ENCODE measurements at places on chromosomes 6 and 20.

DNA sequence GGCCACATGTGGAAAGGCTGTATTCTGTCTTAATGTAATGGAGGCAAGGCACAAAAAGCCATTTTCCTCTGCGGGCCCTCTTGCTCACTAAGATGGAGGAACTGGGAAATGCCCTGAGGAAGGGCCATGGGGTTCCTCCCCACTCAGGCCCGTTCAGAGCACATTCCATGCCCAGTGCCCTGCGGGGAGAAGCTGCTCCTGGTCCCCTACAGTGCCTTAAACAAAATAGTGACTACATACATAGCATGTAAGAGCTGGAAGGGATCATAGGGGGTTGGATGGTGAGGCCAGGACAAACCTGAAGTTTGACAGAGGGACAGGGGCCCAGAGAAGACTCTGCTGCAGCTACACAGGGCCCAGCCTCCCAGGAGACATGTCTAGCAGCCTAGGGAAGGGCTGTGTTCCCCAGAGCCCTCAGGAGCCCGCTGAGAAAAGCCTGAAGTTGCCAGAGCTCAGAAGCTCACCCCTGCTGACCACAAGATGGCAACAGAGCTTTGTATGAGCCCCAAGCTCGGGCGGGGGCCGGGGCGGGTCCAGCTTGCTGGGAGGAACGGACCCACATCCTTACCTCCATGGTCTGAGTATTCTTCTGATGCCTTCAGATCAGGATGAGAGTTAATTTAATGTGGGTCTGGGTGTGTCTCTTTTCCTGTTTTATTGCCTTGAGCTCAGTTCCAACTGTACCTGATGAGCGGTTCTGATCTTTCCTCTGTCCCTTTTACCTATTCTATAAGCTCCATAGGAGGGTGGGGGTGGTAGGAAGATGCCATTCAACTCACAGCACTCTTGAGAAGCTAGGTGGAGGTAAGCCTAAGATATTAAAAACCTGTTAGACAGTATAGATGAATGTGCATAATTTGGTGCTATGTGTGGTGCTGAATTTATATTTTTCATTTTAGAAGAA lies 242.9 kb downstream of the CDC5L start:
- DNase-seq: no peak

DNA sequence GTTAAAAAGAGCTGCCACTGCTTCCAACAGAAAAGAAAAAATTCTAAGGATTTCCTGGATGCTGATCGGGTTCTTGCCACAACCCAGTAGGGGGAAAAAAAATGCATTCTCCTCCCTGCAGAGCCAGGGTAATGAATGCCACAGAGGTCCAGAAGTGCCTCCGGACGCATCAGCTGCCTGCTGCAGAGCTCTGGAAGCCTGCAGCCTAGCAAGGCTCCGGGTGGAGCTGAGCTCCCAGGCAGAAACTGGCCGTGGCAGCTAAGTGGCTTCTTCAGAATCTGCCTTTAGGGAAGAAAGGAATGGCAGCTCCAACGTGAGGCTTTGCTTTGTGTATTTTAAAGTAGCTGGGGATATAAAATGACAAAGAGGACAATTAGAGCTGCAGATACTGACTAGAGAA lies 155.0 kb downstream of the CFAP61 start:
- DNase-seq: no peak

DNA sequence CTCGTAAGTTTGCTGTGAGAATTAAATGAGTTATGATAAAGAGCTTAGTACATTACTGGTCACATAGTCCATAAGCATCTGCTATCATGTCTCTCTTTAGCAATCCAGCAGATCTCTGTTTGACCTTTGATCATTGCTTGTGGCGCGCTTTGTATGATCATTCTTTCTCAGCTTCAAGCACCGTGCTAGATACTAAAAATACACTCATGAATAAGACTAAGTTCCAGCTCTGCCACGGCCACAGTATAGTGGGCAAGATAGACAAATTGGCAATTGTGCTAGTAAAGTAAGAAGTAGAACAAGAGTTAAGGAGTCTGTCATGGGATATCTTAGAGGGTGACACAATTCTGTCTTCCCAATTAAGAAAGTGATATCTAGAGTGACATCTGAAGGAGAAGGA lies 75.2 kb upstream of the ADGRF1 start:
- no peak for DNase-seq

DNA sequence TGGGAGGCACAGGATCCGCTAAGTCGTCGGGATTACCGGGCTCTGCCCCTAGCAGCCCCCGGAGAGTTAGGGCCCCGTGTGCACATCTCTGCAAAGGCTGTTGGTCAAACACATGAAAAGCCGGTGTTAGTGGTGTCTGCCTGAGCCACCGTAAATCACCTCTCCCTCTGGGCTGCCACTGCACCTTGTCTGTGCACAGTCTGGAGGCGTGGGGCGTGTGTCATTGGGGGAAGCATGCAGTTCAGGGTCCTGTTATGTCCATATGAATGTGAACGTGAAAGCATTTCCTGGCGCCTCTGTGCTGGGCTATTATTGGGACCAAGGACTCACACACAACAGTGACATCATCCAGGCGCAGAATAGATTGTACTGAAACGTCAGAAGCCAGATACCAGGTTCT lies 305.6 kb downstream of the NRN1 start:
- DNase-seq: no peak

- DNase-seq: no peak
These were observed 34.9 kb downstream of the PTPN1 start for GRCh38 chr20:50545126-50545525.

Data from anterior cingulate cortex (tissue), 58 donors.